ENCODE measurements at places on chromosomes 1 and 21.
A peak's percentile ranks its signal among the peaks of the same experiment; 100 is the strongest.

GRCh38 chr1:206476591-206476990 lies 6.3 kb downstream of the IKBKE start:
- no peak for DNase-seq

- DNase-seq, result no peak
Measured at GRCh38 chr1:190119683-190120082, 358.0 kb downstream of the BRINP3 start.

GRCh38 chr1:1004780-1005697 lies 5.1 kb upstream of the HES4 start:
- DNase-seq, result peak; percentile 51

GRCh38 chr1:230633469-230633868 lies 8.8 kb upstream of the COG2 start:
- DNase-seq, result peak; percentile 13

- DNase-seq, result no peak
Measured at GRCh38 chr1:156440654-156441437, 59.7 kb downstream of the MEF2D start.

DNA sequence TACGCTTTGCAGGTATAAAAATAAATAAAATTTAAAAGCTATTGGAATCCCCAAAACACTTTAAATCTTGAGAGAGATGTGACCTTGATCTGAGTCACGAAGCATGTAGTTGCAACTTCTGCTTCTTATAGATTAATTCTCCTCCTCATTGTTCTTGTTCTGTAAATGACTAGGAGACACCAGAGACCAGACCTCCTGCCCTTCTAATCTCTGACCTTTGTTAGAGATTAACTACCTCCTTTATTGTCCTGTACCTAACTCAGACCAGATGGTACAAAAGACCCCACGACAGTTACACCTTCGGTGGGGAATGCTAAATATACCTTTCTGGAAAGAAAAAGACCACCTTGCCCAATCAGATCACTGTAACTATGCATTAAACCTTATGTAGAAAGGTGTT lies 76.9 kb upstream of the NEK2 start:
- no peak for DNase-seq
